ENCODE measurements at places on chromosomes 4 and X.

GRCh38 chr4:110501826-110502225 lies 25.9 kb downstream of the ENPEP start:
- DNase-seq, result no peak

- no peak for DNase-seq
Observed at GRCh38 chrX:68832101-68832416, 3.2 kb downstream of the EFNB1 start.

DNA sequence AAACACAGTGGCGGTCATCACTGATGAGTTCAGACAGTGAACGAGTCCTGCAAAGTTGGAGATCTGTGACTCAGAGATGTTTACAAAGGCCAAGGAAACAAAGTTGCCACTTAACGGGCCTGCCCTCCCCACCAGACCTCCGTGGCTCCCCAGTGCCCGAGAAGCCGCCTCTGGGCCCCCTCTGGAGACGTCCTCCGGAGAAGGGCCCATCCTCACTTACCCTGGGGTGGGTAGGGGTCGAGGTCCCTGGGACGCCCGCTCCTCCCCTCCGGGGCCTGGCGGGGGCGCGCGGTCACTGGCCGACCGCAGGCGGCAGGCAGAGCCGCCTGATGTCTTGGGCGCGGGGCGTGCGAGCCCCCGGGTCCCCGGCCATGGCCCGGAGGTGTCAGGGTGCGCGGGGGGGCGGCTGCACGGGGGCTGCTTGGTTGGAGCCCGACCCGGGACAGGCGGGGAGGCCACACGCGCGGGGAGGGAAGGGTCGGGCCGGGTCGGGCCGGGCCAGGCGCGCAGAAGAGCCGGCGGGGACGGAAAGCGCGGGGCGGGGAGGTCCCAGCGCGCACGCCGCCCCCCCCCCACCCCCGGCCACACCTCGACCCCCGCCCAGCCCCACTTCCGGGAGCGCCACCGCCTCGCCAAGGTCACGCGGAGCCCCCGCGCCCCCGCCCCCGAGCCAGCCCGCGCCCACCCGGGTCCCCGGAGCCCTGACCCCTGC lies 529 bp downstream of the DHRSX start:
- no peak for DNase-seq

DNA sequence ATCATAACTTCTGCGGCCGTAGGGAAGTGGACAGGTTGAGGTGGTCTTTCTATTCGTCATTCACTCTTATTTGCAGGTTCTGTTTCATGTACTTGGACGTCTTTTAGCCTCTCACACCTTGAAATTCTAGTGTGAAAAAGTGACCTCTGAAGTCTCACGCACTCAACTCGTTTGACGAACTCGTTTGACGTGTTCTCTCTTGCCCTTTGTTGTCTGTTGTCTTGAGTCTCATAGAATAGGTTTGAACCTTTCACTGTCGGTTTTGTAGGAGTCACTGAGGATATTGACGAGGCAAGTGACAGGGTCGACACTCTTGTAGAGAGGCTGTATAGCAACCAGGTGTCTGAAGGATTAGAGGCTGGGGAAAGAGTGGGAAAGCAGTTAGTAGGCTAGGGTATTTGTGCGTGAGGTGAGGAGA lies 1.1 kb upstream of the PGRMC2 start:
- no peak for DNase-seq

DNA sequence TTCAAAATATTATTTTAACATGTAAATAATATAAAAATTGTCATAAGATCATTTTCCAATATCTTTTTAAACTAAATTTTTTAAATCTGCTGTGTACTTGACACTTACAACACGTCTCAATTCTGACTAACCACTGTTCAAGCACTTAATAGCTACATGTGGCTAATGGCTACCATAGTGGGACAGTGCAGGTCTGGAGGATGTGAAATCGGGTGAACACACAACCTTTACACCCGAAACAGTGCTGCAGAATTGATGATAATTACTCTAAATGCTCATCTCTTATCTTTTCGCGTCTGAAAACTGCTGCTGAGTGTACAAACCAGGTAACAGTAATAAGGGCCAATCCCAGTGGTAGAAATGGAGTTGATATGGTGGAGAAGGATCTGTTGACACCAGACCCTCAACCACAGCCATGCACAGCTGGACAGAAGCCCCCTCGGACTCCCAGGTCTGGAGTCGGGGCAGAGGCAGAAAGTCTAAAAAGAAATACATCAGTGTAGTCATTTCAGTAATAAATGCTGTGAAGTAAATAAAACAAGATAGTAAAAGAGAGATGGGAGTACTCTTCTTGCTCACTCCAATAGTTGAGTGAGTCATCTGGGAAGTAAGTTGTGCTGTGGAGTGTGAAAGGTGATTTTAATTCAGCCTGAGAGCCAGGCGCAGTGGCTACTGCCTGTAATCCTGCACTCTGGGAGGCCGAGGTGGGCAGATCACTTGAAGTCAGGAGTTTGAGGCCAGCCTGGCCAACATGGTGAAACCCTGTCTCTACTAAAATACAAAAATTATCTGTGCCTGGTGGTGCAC lies 150.0 kb downstream of the CBR4 start:
- DNase-seq, result no peak

DNA sequence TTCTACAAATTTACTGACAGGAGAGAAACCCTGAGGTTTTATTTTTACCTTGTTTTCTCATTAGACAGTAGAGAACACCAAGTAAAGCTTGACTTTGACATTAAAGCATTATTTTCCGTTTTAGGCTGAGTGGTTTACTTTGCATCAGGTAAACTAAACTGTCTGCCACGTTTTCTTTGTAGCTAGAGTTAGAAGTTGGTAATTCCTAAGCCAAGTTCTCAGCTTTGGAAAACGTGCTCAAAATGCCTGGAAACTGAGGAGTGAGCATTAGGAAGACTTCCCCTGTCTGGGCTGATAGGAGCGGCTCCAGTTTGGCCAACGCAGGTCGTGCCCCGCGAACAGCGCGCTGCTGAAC lies 819 bp downstream of the PDLIM3 start:
- DNase-seq, result no peak
